ENCODE measurements at places on chromosomes 7 and 10.

GRCh38 chr10:43061760-43062159, 15.1 kb upstream of the RET start:
- DNase-seq: no peak

DNA sequence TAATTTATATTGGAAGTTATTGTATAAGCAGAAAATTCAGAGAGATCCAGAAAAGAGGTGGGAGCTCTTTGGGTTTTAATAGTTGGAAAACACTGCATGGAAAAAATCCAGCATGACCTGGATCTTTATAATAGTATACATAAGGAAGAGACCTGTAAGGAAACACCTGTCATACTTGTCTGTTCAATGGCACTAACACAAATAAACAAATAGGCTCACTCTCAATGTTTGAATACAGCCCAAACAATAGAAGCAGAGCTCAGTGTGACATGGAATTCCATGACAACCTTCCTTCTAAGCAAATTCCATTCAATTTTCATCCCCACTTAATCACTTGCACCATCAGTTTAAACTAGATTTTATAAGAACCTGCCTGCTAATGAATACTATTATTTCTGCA, 31.7 kb downstream of the CISD1 start:
- no peak for DNase-seq

DNA sequence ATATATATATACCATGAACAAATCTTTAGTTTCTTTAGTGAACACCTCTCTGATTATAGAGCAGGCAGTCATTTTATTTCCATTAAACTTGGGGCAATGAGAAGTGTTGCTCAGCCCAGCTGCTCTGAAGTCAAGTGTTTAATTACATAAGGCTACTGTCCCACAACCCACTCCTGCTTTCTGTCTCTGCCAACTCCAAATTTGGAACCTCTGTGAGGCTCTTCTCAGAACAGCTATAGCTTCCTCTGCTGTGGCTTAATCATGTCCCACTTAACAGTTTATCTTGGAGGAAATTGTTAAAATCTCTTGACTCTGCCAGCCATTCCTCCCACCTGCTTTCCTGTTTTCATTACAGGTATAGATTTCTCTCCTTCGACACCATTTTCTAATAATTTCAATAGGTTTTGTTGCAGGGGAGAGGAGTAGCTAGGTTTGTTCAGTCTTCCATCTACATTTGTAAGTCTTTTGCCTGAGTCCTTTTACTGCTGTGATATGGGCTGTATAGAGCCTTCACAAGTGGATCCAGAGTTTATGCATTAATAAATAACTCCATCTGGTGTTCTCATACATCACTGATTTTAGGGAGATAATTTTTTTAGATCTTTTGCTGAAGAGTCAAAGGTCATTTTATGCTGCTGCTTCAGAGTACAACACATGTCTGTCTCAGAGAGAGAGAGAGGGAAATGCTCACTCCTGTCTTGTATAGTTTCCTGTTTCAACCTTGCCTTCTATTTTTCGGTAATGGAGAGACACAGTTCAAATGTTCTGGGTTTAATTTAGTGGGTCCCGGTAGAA, 170.4 kb downstream of the WNT2 start:
- DNase-seq: no peak

DNA sequence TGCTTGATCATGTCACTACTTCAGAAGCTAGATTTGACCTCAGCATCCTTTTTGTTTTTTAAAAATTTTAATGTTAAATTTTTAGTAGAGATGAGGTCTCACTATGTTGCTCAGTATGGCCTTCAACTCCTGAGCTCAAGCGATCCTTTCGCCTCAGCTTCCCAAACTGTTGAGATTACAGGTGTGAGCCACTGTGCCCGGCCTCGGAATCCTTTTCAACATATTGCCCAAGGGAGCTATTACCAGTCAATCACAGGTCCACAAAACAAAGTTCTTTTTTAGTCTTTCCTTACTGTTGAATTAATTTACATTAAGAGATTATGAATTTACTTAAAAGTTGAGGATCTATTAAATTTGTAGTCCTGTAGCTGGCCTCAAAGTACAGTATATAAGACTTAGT, 37.7 kb downstream of the CCSER2 start:
- DNase-seq: no peak

- DNase-seq: no peak
These were observed 111.6 kb upstream of the KLF14 start for GRCh38 chr7:130845581-130846085.

DNA sequence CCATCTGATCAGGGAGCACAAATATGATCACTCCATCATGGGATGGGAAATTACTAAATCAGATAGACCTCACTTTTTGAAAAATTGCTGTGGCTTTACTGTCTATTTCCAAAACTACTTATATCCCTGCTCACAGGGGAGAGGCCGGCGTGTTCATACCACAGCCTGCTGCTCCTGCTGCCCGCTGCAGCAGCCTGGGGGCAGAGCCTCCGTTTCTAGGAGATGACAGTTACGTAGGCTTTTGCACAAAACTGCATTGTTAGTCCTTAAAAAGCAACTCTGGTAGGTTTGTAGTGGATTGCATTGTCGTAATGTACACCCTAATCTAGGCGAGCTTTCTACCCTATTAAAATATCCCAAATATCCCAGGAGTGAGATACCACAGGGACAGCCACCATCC, 203.7 kb downstream of the EBF3 start:
- DNase-seq: no peak

GRCh38 chr10:1396297-1396635, 340.1 kb downstream of the WDR37 start:
- no peak for DNase-seq

DNA sequence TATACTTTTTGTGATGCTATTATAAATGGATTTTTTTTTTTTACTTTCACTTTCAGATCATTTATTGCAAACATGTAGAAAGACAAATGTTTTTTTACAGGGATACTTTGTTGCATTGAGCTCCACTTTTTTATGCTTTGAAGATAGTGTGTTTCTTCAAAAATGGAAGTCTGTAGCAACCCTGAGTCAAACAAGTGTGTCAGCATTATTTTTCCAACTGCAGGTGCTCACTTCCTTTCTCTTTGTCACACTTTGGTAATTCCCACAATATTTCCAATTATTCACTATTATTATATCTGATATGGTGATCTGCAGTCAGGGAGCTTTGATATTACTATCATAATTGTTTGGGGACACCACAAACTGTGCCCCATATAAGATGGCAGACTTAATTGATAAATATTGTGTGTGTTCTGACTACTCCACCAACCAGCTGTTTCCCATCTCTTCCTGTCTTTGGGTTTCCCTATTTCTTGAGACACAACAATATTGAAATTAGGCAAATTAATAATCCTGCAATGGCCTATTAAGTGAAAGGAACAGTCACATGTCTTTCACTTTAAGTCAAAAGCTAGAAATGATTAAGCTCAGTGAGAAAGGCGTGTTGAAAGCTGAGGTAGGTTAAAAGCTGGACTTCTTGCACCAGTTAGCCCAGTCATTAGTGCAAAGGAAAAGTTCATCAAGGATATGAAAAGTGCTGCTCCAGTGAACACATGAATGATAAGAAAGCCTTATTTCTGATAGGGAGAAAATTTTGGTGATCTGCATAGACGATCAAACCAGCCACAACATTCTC, 231.3 kb upstream of the SH2B2 start:
- no peak for DNase-seq

DNA sequence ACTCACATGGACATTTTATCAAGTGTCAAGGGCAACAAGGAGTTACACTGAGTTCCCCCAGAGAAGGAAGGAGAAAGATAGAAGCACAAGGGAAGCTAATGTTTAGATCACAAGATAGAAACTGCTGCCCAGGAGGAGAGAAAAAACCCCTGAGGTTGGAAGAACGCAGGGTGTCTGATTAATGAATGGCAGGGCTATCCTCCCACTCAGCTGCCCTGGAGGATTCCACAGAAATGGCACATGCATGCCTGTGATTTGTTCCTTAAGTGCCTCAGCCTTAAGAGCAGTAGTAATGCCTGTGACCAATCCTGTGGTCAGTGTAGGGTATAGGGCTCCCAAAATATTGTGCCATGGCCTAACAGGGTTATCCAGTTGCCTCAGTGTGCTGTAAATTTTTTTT, 20.2 kb downstream of the DNAJB9 start:
- DNase-seq: no peak

DNA sequence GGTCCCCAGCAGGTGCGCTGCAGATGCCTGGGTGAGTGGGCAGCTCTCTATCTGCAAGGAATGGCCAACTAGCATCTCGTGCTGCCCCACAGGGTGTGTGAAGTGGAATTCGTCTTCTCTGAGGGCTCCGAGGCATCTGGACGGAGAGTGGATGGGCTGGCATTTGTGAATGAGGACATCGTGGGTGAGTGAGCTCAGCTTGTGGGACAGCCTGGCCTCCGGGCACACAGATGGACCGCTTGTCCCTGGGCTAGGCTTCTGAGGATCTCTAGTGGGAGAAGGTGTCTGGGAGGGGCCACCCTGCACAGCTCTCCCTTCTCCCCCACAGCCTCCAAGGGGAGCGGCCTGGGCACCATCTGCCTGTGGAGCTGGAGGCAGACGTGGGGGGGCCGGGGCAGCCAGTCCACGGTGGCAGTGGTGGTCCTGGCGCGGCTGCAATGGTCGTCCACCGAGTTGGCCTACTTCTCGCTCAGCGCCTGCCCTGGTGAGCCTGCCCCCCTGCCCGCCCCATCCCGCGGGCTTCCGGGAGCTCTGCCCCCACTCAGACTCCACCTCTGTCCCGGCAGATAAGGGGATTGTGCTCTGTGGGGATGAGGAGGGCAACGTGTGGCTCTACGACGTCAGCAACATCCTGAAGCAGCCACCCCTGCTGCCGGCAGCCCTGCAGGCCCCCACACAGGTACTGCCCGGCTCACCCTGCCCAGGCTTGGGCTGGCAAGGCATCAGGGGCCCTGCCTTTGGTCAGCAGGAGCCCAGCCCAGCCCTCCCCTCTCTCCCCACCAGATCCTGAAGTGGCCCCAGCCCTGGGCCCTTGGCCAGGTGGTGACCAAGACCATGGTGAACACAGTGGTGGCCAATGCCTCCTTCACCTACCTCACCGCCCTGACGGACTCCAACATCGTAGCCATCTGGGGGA, 6.3 kb downstream of the POLR2J start:
- no peak for DNase-seq

DNA sequence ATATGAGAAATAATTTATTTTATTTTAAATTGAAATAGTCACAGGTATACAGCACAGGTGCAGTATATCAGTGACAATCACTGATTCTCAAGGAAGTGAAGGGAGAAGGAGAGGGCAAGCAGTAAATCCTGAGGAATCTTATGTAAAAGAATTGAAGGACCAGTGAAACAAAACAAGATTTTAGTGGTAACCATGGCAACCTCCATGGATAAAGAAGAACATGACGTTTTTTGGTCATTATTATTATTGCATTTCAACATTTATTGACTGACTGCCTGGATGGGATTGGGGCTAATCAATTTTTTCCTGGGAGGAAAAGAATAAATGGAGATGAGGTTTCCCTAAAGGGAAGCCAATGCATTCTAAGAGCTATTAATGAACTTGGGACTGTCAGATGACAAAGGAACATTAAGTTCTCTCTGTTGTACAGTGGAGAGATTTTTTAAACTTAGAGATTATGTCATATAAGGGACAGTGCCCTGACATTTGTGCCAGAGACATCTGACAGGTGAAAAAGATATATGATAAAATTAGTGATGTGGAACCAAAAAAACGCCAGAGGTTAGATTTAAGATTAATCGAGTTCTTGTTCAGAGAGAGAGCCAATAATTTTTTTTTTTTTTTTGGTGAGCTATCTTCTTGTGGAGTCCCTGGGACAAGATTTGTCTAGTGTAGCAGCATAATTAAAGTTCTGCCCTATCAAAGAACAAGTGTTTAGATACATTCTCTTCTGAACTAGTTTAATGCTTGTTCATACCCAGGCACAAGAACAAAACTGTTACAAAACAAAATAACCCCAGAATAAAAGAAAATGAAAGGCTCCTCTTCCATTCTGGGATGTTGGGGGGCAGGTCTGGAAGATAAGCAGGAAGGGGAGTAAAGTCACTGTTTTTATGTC, 279.9 kb downstream of the CSTF2T start:
- DNase-seq: no peak

- no peak for DNase-seq
These were observed 34.6 kb downstream of the IFT22 start for GRCh38 chr7:101287032-101287431.

GRCh38 chr7:70703785-70704184, 428.2 kb upstream of the GALNT17 start:
- no peak for DNase-seq

GRCh38 chr7:123864966-123865365, 20.0 kb downstream of the HYAL4 start:
- no peak for DNase-seq

GRCh38 chr10:4555920-4556319, 270.1 kb upstream of the AKR1E2 start:
- DNase-seq: no peak

DNA sequence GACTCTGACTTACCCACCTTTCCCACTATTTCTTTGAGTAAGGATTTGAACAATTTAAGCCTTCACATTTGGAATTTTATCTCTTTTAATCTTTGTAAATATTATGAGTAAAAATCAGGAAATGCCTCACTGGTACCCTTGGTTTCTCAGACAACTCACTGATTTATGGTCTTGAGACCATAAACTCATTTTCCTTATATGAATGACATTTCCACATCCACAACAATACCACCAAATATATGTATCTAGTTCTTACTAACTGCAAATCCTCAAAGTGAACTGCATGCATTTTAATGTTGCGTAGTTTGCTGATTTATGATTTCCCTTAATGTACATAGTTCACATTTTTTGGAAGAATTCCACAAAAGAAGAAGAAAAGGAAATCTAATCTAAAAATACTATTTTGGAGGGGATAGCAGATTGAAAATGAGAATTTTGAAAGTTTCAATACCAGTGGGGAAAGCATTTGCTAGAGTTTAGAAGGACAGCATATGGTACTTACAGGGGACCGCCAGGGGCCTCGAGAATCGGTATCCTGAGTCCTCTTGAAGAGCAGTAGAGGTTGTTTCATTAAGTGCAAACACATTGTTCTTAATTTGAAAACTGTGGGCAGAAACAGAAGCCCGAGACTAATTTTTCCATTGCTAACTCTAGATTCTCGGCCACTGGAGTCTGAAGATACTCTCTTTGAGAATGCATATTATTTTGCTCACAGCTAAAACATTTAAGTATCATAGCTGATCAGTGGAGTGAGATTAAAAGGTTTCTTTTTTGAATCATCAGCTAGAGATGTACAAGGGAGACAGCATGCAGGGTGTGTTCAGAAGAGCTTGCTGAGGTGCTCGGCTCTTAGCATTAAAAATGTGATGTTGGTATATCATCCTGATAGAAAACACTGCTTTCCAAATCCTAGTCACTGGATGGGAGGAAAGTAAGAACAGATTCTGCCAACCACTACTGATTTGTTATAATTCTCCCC, 964.0 kb downstream of the GATA3 start:
- DNase-seq: no peak

DNA sequence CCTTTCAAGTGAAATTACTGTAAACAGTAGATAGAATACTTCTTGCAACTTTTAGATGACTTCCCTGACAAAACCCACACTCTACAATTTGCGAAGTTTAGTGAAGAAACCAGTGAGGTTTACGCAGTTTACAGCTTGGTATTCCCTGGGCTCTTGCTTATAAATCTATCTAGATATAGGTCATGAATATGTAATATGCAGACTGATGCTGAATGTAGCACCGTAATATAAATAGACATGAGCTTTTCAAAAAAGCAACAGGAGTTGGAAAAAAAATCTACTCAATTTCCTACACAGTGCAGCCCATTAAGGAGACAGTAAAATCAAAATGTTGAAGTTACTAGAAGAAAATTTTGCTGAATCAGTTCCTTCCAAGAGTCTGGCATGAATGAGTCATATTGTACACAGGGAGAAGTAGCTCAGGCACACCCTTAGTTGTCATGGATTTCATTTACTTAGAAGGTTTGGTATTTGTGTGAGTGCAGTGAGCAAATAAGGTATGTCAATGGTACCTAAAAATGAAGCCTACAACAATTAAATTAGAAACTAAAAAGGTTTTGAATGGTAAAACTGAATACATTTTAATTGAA, 67.7 kb upstream of the NEUROD6 start:
- DNase-seq: no peak
